ENCODE measurements at places on chromosomes 13 and 19.

- DNase-seq: no peak
Observed at GRCh38 chr19:29305268-29305667, 92.3 kb upstream of the UQCRFS1 start.

GRCh38 chr13:101706651-101707050 lies 254.2 kb downstream of the ITGBL1 start:
- no peak for DNase-seq

GRCh38 chr19:44776402-44777096 lies 1.1 kb upstream of the CBLC start:
- no peak for DNase-seq

DNA sequence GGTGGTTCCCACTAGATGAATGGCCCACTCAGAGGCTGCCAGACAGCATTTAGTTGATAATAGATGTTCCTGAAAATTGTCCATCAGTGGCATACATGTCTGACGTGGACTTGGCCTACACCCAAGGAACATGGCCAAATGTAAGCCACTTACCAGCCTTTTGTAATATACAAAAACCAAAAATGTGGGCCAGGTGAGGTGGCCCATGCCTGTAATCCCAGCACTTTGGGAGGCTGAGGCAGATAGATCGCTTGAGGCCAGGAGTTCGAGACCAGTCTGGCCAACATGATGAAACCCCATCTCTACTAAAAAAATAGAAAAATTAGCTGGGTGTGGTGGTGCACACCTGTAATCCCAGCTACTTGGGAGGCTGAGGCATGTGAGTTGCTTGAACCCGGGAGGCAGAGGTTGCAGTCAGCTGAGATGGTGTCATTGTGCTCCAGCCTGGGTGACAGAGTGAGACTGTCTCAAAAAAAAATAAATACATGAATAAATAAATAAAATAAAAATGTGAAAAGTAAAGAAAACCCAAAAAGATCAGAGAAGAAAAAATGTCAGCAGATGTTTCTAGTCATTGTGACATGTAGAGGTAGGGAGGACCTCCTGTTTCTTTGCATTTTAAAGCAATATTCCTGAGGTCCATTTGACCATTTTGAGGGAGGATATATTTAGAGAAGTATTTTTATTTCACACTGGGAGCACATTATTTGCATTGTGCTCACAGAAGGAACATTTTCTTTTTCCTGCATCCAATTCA lies 7.1 kb upstream of the WTIP start:
- no peak for DNase-seq

DNA sequence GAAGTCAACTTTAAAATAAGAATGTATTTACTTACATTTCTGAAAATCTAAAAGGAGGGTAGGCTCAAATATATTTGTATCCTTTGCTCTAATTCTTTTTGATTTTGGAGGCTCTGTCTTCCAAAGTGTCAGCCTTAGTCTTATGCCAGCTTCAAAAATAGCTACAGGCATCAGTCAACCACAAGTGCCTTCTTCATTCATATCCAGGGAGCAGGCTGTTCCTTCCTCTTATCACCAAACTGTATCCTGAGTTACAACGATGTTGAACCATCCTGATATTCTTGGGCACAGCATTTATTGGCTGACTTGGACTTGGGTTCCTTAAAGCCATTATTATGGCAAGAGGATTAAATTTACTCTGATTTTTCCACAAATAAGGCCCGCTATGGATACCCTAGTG lies 1161.3 kb downstream of the PCDH17 start:
- DNase-seq: no peak

DNA sequence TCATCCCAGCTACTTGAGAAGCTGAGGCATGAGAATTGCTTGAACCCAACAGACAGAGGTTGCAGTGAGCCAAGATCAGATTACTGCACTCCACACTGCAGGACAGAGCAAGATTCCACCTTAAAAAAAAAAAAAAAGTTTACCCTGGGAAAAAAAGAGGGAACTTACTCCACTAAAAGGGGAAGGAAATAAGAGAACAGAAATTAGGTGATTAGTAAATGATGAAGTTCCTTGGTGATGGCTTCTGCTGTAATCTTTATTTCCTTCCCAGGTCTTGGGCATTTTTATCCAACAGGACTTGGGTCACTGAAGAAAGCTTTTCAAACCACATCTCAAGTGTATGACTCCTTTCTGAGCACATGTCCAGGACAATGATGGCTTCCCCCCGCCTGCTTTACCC lies 9.3 kb downstream of the ZNF780A start:
- no peak for DNase-seq

- DNase-seq: no peak
Observed at GRCh38 chr19:18869023-18869618, 26.8 kb downstream of the CERS1 start.

- DNase-seq: no peak
Observed at GRCh38 chr13:25253702-25254101, 33.6 kb downstream of the MTMR6 start.

GRCh38 chr13:100859861-100860260 lies 185.3 kb upstream of the TMTC4 start:
- no peak for DNase-seq

GRCh38 chr19:46495786-46496099 lies at the start of gene PNMA8B:
PNMA8B (minus strand) TSS chr19:46495867; CDS start chr19:46495465, 402 bp downstream.
- DNase-seq: peak; percentile 94

- DNase-seq: no peak
Observed at GRCh38 chr19:33606556-33606955, 15.2 kb upstream of the CHST8 start.

DNA sequence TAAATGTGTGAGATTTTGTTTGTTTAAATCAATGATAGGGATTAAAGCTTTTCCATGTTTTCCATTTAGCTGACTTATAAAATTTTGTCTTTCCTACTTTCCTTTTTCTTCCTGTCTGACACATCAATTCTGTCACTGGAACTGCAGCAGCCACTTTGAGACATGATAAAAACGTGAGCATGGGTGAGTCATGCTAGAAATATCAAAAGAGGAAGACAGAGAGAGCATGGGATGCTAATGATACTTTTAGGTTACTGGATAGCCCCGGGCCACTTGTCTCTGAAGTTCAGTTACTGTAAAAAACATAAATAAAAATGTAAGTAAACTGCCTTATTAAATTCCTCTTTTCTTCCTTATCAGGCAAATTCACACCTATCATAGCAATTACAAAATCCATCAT lies 1332.0 kb upstream of the PCDH20 start:
- no peak for DNase-seq

DNA sequence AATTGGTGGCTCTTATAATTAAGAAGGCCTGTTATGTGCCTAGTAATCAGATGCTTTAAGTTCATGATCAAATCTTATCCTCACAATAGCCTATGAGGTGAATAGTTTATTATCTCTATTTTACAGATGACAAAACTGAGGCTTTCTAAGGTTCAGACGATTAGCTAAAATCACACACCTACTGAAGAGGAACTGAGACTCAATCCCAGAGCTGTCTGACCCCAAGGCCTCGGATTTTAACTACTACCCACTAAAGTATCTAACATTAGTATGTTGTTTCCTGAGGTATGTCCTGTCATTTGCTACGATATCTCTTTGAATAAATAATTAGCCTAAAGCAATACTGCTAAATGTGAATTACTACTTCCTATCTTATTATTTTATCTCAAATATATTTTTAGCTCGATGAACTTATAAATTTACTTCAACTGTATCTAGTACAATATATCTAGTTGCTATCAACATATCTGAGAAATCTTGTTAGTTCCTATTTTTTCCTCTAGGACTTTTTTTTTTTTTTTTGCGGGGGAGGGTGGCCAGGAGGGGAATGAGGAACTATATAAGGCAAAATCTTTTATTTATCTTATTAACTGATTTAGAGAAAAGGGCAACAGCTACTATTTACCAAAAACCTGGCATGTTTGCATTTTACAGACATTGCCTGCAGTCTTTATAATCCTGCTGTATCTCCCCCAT lies 118.5 kb downstream of the ABCC4 start:
- DNase-seq: no peak

DNA sequence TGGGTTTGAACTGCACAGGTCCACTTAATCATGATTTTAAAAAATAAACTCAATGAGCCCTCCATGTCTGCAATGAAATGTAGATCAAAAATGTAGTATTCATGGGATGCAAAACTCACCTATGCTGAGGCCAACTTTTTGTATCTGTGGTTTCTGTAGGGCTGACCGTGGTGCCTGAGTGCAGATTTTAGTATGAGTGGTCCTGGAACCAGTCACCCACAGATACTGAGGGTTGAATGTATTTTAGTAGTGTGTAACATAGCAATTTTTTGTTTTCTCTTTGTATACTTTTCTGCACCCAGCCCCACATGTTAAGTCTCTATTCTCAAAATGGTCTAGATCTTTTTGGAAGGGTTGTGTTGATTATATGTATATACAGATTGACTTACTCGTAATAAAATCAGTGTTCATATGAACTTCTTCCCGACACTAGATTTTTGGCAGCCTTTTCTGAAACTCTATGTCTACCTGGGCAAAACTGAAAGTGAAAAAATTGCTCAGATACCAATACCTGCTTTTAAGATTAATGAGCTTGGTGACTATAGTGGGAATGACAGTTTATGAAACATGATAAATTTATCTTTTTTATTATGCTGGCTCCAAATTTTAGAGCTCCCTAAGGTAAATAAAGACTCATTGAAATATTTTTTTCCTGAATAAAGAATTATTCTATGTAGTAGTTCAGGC lies 51.6 kb downstream of the DNAJC15 start:
- no peak for DNase-seq

DNA sequence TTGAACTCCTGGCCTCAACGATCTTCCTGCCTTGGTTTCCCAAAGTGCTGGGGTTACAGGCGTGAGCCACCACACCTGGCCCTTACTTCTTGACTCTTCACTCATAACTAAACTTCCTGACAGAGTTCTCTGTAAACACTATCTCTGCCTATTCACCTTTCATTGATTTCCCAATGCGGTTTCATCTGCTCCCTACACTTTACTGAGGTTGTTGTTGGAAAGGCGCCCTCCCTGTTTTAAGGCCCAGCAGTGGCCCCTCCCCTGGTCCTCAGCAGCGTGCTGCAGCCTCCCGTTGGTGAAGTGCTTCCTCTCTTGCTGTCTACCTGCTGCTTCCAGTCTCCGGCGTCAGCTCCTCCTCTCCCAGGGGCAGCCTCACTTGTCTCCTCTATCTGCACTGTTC lies 26.7 kb upstream of the CEBPA start:
- no peak for DNase-seq

- DNase-seq: no peak
Observed at GRCh38 chr19:46954993-46955812, 64.4 kb upstream of the NPAS1 start.

GRCh38 chr13:26540334-26540733 lies 17.1 kb upstream of the WASF3 start:
- DNase-seq: no peak

GRCh38 chr19:9995999-9996398 lies 14.3 kb downstream of the COL5A3 start:
- DNase-seq: no peak

DNA sequence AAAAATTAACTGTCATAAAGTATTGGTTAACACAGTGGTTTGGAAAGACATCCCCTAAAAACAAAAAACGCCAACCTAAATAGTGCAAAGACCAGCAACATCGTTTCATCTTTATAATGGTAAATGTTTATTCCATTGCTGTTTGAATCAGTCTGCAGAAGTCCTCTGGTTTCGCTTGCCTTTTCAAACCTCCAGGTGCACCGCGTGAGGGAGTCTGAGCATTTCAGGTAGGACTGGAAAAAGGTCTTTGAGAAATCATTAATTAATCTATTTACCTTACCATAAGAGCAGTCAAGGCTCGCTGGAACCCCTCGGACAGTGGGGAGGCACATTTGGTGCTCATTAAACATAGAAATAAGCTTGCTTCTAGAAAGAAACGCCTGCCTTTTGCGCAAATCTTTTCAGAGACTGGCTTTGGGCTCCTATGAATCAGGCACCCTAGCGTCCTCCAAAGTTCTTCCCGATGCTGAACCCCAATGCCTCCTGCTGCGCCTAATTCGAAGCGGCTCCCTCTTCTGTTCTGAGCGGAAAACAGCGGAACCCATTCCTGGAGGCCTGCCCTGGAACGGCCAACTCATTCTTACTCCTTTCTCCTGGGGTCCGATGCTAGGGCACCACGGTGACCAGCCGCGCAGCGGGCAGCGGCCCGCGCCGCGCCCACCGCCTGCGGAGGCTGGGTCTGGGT lies 951 bp upstream of the MTUS2 start:
- DNase-seq: no peak

- DNase-seq: no peak
Observed at GRCh38 chr13:64066711-64067110, 2651.1 kb upstream of the PCDH20 start.

DNA sequence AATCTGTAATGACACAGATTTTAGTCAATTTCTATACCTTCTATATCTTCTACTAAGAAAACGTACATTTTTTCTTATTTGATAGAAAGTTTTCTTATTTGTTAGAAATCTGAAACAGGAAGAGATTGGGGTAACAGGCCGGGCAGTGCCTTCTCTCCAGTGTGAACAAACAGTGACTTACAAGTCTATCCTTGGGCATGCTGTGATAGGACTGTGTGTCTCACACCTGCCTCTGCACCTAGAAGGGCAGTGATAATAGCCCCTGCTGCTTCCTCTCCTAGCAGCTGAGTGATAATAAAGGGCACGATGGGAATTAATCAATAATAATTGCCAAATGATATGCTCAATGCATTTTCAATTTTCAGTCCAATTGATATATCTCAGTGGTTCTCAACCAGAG lies 1.4 kb downstream of the TMEM272 start:
- no peak for DNase-seq

- no peak for DNase-seq
Observed at GRCh38 chr19:14480700-14481079, 5.5 kb upstream of the PTGER1 start.

- no peak for DNase-seq
Observed at GRCh38 chr13:33125821-33126570, 109.8 kb downstream of the KL start.

GRCh38 chr19:4297901-4298809 lies 4.0 kb downstream of the TMIGD2 start:
- no peak for DNase-seq

- DNase-seq: no peak
Observed at GRCh38 chr13:89982407-89983095, 1364.9 kb upstream of the MIR17HG start.

GRCh38 chr13:28306325-28306724 lies 168.0 kb downstream of the PAN3 start:
- no peak for DNase-seq

DNA sequence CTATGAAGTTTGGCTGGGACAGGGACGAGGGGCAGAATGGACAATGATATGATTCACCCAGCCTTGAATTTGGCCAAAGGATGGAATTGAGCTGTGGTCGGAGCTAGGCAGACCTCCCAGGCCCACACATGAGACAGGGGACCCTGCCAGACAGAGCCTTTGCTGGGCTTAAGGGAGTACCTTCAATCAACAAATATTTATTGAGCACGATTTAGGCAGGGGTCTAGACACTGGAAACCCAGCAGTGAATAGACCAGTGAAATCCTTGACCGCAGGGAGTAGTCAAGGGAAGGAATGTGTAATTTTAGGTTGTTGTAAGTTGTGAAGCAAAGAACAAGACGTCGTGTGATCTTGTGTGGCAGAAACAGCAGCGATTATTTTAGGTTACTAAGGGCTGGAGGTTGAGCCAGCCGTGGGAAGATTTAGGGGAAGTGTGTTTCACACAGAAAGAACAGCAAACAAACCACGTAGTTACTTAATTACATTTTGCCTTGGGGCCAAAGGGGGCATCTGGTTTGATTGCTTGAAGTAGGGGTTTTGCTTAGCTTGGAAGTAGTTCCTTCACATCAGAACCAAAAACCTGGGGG lies 16.9 kb upstream of the AP1M2 start:
- no peak for DNase-seq
